NCI-H187 (cell line): ENCODE measurements at places on chromosomes 11 and 22.

DNA sequence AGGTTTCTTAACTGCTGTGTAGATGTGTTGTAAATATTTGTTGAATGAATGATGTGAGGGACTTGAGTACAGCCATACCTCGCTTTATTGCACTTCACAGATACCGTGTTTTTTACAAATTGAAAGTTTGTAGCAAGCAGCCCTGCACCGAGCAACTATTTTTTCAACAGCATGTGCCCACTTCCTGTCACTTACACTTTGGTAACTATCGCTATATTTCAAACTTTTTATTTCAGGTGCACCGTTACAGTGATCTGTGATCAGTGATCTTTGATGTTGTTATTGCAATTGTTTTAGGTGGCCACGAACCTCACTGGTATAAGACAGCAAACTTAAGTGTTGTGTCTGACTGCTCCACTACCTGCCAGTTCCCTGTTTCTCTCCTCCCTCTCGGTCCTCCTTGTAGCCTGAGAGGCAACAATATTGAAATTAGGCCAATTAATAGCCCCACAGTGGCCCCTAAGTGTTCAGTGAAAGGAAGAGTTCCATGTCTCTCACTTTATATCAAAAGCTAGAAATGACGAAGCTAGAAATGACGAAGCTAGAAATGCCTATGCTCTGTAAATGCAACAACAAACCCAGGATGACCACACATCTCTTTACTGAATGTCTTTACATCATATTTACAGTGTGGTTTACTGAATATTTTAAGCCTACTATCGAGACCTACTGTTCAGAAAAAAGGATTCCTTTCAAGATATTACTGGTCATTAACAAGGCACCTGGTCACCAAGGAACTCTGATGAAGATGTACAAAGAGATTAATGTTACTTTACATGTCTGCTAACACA is 1.0 kb downstream of the SFI1 start:
- DNase-seq, result no peak

GRCh38 chr11:14327116-14327515 is 31.9 kb downstream of the RRAS2 start:
- no peak for DNase-seq

GRCh38 chr11:126833065-126833464 is 167.5 kb downstream of the KIRREL3 start:
- peak; percentile 56 for DNase-seq

DNA sequence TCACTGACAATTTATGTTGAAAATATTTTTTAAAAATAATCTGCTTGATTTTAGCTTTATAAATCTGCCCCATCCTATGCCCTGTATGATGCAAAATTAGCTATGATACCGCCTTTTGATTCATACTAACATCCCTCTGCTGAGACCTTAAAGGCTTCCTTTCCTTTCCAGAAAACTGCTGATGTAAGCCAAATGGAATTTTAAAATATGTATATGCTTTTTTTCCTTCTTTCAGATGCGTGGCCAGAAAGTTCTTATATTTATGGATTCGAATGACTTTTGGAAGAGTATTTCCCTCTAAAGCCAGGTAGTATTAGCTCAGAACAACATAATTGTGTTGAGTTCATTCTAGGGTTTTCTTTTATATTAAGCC is 34.5 kb downstream of the SFI1 start:
- DNase-seq, result no peak

- no peak for DNase-seq
Observed at GRCh38 chr11:719214-720016, 13.4 kb downstream of the EPS8L2 start.

DNA sequence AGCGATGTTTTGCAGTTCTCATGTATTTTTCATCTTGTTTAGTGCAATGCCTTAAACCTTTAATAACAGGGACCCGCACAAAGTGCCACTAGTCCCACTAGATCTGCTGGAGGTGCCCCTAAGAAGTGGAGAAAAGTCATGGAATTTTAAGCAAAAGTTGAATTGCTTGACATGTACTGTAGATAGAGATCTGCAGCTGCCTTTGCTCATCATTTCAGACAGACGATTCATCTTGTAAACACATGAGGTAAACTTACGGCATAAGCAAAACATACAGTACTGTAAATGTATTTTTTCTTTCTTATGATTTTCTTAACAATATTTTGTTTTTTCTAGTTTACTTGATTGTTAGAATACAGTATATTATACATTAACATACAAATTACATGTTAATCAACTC is 295.6 kb downstream of the CASP12 start:
- DNase-seq, result no peak

DNA sequence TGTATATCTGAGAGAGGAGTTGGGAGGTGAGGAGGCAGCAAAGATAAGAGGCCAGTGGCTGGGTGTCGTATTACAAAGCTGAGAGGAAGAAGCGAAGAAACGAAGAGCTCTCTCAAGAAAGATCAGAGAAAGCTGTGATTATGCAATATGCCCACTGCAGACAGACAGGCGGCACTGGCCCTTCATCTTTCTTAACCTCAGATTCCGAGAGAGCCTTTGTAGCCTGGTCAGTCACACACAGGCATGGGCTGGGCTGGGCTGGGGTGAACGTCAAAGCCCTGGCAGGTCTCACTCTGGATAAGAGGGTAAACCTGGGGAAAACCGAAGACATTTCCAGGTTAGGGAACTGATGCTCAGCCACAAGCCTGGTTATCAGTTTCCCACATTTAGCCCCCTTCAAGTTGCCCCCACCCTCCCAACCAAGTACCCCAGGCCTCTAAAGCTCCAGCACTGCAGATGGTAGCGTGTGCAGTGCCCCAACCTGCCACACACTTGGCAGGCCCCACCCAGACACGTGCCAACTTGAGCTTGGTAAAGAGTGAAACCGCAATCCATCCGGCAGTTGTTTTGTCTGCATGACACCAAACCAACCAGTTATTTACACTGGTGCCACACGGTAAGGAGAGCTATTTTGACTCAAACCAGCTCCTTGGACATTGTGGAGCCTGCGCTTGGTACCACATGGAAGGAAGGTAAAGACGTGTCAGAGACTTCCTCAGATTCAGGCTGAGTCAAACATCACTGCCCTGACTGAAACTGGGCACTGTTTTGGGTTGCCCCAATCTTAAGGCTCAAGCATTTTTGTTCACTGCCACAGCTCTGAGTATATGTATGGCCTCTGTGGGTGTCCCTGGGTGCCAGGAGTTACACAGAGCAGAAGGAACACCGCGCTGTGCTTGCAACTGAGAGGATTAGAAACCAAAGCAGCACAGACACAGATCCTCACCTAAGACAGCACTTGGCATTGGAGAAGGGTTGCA is 135.9 kb downstream of the FDX1 start:
- no peak for DNase-seq

GRCh38 chr22:36918586-36919284 is 5.3 kb downstream of the CSF2RB start:
- no peak for DNase-seq
